ENCODE measurements at places on chromosomes 6 and 20.

- no peak for DNase-seq
Observed at GRCh38 chr6:157476797-157477196, 95.8 kb downstream of the ZDHHC14 start.

- no peak for DNase-seq
Observed at GRCh38 chr20:12913781-12914443, 94.9 kb upstream of the SPTLC3 start.

- no peak for DNase-seq
Observed at GRCh38 chr6:5814901-5815300, 191.8 kb downstream of the NRN1 start.

- peak; percentile 92 for DNase-seq
Observed at GRCh38 chr20:33686100-33686983, at the start of gene E2F1. Gene E2F1 (minus strand): TSS chr20:33686385. CDS start chr20:33686264, 121 bp downstream.

DNA sequence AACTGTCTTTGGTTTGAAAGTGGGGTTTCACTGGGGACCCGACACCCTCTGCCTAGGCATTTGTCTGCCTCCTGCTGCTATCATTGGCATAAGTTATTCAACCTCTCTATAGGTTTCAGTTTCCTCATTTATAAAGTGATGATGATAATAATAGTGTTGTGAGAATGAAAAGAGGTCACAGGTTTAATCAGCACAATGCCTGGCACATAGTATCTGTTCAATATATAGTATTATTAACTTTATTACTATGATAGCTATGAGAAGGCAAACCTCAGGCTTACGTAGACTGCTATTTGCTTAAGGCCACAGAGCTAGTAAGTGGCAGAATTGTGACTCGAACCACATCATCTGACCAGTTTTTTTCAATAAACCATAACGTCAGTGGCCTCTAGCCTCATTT, 256.8 kb downstream of the CDKAL1 start:
- no peak for DNase-seq

DNA sequence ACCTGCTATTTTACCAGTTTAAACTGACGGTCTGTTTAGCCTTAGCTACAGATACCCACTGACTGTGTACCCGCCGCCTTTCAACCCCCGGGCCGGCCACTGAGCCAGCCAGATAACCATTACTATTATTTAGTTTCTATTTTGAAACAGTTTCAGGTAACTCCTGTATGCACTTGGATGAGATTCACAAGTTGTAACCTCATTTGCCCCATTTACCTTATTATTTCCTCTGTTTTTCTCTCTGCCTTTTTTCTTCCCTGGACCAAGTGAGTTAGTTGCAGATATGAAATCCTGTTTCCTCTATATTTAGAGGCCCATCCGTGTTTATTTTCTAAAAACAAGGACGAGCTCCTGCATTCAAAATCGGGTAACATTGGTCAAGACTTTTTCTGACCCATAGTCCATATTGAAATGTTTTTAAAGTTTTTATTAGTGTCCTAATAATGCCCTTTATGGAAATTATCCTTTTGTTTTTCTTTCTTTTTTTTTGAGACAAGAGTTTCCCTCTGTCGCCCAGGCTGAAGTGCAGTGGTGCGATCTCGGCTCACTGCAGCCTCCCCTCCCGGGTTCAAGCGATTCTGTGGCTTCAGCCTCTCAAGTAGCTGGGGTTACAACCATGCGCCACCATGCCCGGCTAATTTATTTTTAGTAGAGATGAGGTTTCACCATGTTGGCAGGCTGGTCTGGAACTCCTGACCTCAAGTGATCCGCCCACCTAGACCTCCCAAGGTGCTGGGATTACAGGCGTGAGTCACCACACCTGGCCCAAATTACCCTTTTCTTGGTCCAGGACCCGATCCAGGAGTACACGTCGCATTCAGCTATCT, 767 bp downstream of the AP5S1 start:
- no peak for DNase-seq

DNA sequence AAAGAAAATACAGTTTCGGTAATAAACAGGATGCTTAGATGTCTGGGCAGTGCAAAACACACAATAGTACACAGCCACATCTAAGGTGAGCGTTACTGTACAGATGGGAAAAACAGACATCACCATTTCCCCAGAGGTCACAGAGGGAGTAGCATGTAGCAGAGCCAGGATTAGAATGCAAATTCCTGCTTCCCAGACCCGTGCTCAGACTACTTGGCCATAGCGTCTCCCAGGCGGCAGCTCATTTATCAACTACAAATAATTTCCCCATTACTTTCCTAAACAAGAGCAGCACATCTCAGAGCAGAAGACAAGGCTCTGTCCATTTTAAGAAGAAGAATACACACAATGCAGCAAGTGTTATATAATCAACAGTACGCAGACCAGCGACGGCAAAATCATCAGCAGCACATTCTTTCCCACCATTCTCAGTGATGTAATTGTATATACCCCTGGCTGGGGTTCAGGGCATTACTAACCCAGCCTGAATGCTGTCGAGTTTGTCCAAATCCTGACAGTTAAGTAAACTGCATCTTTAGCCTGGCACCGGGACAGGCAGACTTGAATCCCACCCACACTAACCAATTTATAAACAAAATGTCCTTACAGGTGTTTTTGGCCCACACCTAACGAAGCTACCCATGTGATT, 61.9 kb downstream of the CNKSR3 start:
- DNase-seq: no peak

GRCh38 chr6:86913795-86914194, 23.5 kb upstream of the HTR1E start:
- DNase-seq: no peak

- DNase-seq: no peak
Observed at GRCh38 chr6:99353126-99353525, 3.7 kb upstream of the FAXC start.

GRCh38 chr6:12289365-12289919, 719 bp upstream of the EDN1 start:
- DNase-seq: peak; percentile 64

DNA sequence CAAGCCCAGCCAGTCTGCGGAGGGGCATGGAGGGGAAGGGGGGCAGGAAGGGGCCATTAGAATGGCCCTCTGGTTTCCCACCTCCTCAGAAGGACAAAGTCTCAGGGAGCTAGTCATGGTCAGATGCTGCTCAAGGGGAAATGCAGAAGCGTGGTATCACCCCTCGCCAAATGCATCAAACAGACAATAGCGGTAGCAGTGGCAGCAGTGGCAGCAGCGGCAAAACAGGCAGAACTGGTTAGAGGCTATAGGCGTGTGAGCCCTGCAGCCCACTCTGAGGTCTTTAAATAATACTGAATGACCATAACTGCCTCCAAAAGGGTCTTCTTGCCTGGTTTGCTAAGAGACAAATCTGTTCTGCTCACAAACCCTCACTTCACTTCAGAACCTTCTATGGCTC, 186.7 kb downstream of the TFAP2C start:
- no peak for DNase-seq

- no peak for DNase-seq
Observed at GRCh38 chr6:69801225-69801624, 4.4 kb upstream of the LMBRD1 start.

DNA sequence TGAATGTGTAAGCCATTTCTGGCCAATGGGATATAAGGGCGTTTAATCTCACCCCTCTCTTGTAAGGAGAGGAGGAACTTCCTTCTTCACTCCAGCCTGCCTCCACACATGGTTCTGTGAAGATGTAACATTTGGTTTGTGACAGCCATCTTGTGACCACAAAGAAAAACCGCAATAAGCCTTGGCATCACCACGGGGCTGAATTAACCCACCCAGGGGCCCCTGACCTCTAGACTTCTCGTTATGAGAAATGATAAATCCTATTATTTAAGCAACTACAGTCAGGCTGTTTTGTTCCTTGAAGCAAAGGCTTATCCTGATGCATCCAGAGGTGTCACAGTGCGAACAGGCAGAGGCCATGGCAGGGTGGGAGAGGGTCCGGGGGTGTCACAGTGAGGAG, 139.7 kb downstream of the CDC5L start:
- no peak for DNase-seq

DNA sequence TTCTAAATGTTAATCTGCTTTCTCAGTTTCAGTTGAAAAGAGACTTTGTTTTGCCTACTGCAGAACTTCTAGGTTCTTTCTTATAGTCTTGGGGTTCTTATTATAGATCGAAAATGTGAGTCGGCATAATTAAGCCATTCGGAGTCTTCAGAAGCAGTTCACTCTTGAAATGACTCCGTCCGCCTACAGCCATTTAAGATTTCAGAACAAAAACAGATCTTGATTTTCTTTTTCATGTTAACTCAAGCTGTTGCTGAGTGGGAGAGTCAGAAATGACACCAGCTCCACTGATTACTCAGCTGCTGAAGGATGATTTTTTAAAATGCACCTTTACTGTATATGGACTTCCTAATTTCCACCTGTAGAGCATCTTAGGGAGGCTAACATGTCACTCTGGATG, 15.9 kb downstream of the PRDM1 start:
- DNase-seq: peak; percentile 83

DNA sequence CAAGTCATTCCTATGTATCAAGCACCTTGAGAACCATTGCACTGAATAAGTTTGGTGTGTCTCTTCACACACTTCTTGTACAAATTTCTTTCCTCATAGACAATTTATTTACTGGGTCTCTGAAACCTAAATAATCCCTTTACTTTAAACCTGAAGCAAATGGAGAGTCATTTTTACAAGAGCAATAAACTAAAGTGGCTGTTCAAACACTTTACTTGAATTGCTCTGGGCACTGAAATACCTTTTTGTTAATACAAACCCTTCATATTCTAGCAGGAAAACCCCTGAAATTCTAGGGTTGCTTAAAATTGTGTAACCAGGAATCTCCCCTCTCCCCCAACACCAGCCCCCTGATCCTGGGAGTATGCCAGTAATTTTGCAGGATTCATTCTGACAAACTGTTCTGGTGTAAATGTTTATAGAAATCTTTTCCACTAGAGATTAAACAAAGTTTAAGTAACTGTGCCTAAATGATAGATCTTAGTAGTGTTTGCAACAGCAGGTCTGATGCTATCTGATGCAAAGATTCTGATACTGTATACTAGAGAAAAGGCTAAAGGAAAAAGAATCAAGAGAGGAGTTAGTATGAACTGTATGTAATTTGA, 13.4 kb downstream of the RSPO3 start:
- no peak for DNase-seq

DNA sequence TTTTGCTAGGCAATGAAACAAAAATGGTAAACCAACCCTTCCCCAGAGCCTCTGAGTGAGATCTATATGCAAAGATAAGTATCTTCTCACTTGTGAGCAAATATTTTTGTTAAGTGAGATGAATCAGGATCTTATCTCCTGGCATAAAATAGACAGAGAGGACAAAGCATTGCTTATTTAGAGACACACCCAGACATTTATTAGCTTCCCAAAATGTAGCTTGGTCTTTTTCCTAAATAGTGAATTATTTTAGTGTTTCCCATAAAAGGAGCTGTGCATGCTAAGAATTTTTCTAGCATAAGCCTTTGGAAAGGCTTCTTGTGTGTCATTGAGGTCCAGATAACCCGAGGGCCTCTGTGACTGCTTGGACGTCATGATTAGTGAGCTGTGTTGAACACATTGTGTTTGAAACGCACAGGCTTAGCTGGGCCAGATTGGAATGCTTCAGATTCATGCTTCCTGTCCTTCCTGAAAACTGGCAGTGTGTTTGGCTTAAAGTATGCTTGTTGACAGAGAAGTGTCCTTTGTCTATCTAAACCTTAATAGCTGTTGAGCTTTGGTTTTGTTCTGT, 16.5 kb downstream of the MTHFD1L start:
- DNase-seq: no peak
